ENCODE measurements at places on chromosomes 1 and 21. TPM values are rescaled to one million over a fixed set of nuclear protein-coding genes. Genes with fewer than 3 reads are reported as not detected.
A peak's percentile ranks its signal among the peaks of the same experiment; 100 is the strongest.

The HSPA6 gene
- 1.8 TPM for total RNA-seq

The SLAMF1 gene
- 2.2 TPM for total RNA-seq

The SLC5A9 gene
- 0.73 TPM for total RNA-seq

The RHBG gene
- total RNA-seq = not detected

The RIPPLY3 gene
- not detected for total RNA-seq

The UBE2U gene
- total RNA-seq = not detected

The LCE2B gene
- not detected for total RNA-seq

The ASCL5 gene
- total RNA-seq = not detected

The CHI3L2 gene
- total RNA-seq = 0.76 TPM

The KCNK1 gene
- total RNA-seq = 43.6 TPM

The SH2D5 gene
- total RNA-seq = 0.09 TPM

- DNase-seq = no peak
Observed at GRCh38 chr1:178579095-178579494, 66.2 kb downstream of the TEX35 start.

DNA sequence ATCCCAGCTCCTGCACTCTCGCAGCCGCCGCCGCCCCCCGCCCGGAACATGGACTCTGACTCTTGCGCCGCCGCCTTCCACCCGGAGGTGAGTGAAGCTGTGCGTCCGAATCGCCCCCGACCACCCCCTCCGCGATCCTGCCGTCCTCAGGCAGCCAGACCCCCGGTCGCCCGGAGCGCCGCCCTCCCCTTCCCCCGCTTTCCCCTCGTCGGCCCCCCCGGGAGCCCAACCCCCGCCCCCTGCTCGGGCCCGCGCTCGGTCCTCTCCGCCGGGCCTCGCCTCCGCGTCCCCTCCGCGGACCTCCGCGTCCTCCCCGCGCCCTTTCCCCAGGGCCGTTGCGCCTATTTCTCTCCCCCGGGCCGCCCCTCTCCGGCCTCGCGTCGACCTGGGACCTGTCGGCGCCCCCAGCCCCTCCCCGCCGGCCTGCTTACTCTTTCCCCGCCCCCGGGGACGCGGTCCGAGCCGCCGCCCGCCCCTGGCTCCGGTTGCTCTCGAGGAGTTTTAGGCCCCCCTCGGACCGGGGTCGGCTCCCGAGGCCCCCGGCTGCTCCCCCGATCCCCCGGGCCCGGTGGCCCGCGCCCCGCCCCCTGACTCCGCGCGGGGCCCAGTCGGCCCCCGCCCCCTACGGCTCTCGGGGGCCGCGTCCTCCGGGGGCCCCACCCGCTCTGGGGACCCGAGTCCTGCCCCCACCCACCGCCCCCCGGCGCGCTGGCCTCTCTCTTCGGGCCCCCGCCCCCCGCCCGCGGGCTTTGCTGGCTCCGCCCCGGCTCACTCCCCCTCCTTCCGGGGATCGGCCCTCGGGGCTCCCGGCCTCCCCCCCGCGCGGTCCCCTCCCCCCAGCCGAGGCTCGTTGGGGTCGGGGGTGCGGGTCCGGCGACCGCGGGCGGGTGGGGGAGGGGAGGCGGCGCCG lies 743 bp downstream of the PHF13 start:
- peak; percentile 77 for DNase-seq

DNA sequence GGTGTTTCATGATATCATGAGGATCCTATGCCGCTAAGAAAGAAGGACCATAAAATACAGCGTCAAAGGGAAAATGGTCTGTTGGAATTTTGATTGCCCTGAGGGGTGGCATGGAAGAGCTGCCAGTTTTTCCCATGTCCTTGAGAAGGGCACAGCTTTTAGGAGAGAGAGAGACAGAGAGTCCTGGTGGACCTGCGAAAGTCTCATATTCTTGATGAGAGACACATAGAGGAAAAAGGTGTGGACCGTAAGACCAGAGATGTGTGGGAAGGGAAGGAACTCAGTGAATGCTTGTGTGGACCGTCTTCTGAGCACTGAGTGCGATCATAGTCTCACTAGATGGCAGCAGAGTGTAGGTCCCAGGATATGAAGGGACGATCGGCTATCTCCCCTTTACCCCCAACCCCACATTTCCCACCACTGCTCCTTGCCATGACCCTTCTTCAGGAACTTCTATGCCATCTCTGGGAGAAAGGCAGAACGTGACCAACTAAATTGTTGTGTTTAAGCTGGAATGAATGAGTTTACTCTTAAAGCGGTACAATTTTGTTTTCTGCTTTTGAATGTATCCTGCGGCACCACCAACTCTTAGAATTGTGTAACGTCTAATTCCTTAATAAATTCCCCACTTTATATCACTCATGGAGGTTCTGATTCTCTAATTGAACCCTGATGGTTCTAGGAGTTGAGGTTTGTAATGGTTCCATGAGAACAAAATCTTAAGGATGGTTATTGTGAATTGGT lies 117.7 kb downstream of the CTH start:
- DNase-seq = no peak

DNA sequence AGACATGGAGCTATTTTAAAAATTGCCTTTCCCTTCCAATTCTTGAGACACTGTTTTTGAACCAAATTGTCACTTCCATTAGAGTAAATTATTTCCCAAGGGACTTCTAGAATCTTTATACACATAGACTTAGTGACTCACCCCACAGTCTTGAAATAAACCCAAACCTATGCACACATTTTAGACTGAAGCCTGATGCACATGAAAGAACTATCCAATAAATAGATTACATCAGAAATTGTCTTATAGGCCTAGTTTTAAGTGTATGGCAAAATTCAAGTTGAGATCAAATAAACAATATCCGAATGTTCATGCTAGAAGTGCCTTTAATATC lies 32.2 kb upstream of the ZNF326 start:
- DNase-seq = no peak

DNA sequence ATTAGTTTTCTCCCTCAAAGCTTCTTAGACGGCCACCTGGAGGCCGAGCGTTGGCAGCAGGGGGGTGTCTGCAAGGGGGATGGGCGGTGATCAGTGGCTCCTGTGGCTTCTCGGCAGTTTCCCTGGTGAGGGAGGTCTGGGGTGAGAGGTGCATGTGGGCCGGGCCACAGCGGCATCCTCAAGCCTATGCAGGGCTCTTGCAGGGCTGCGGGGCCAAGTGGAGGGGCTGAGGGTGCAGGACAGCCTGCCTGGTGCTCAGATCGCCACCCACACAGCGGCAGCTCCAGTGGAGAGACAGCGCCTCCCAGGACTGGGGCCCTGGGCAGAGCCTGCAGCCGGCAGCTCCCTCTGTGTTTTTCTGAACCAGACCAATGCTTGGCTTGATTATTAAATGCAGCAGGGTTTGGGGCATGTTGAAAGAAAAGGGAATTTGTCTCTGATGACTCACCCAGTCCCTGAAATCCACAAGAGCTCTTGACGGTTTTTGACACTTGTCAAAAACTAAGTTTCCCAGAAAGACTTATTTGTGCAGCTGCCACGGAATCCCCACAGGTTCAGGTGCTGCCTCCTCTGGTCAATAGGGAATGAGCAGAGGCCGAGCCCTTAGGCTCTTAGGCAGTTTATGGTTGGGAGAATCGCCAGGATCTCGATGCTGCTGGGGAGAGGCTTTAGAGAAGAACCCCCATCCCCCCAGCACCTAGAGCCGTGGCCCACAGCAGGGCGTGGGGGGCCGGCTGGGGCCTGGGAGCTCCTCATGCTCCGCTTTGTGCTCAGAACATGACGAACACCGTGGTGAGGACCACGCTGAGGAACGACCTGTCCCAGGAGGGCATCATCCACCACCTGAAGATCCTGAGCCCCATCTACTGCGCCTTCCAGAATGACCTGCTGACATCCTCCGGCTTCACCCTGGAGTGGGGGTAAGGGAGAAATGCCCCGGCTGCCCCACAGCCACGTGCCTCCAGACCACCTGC lies 54.7 kb downstream of the UMODL1 start:
- DNase-seq = no peak

- no peak for DNase-seq
Observed at GRCh38 chr1:182784556-182785171, 4.9 kb upstream of the NPL start.

DNA sequence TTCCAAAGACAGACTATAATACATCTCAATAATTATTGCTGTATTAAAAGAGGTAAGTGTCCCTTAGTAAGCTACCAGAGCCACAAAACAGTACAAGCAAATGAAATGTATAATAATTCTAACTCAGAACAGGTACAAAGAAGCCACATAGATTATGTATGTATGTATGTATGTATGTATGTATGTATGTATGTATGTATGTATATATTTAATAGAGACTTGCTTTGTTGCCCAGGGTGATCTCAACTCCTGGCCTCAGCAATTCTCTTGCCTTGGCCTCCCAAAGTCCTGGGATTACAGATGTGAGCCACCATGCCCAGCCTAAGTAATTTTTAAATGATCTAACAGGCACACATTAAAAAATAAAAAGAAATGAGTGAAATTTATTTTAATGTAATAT lies 86.9 kb downstream of the EPS15 start:
- no peak for DNase-seq

- DNase-seq = no peak
Observed at GRCh38 chr1:174399211-174399610, 48.6 kb upstream of the GPR52 start.

DNA sequence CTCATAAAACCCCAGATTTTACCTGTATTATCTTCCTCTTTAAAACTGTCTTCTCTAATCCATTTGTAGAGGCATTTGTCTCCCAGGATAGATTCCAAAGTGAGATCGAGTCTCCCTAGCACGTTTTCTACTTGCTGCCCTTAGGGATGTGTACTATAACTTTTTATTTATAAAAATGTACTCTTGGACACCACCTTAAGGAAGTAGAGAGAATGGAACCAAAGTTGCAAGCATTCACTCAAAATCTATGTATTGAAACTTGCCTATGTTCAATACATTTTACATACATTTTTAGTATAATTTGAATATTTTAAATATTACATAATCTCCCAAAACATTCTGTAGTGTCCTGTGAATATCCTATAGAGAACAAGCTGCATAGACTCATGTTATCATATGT lies 842 bp upstream of the SPRR2A start:
- DNase-seq = no peak

DNA sequence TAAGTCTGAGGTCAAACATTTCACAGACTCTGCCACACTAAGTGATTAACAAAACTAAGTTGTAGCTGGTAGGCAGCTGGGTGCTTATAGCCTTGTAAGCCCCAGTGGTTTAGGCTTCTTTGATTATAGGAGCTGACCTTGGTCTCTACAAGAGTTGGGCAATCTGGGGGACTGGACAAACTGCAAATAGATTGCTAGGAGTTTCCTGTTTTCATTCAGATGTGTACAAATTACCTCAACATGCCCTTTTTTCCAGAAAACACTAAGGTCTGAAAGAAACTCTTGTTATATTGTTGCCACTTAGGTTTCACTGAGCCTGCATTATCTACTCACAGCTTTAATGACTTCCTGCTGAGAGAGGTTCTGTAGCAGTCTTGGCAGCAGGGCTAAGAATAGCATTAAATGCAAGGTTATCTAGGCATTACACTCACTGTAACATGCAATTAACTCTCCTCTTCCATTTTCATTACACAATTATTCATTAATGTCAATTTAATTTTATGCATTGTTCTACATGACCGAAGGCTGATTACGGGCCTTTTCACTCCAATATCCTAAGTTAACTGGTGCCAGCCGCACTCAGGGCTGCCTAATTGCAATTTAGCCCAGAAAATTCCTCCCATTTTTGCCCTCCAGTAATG lies 314.0 kb downstream of the LMO4 start:
- no peak for DNase-seq

GRCh38 chr1:6300342-6301048 lies 39.6 kb upstream of the GPR153 start:
- DNase-seq = peak; percentile 59

DNA sequence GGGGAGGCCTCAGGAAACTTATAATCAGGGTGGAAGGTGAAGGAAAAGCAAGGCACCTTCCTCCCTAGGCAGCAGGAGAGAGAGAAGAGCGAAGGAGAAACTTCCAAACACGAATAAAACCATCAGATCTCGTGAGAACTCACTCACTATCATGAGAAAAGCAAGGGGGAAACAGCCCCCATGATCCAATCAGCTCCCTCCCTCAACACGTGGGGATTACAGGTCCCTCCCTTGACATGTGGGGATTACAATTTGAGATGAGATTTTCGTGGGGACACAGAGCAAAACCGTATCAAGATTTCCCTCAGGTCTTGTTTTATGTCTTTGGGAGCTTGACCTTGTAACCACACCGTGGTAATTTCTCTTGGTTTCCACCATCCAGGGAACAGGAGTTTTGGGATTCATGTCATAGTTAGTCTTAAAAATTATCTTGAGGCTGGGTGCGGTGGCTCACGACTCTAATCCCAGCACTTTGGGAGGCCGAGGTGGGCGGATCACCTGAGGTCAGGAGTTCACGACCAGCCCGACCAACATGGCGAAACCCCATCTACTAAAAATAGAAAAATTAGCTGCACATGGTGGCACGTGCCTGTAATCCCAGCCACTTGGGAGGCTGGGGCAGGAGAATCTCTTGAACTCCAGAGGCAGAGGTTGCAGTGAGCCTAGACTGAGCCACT lies 47.2 kb upstream of the NBPF3 start:
- DNase-seq = no peak

- DNase-seq = no peak
Observed at GRCh38 chr1:107359472-107360241, 218.8 kb downstream of the NTNG1 start.

DNA sequence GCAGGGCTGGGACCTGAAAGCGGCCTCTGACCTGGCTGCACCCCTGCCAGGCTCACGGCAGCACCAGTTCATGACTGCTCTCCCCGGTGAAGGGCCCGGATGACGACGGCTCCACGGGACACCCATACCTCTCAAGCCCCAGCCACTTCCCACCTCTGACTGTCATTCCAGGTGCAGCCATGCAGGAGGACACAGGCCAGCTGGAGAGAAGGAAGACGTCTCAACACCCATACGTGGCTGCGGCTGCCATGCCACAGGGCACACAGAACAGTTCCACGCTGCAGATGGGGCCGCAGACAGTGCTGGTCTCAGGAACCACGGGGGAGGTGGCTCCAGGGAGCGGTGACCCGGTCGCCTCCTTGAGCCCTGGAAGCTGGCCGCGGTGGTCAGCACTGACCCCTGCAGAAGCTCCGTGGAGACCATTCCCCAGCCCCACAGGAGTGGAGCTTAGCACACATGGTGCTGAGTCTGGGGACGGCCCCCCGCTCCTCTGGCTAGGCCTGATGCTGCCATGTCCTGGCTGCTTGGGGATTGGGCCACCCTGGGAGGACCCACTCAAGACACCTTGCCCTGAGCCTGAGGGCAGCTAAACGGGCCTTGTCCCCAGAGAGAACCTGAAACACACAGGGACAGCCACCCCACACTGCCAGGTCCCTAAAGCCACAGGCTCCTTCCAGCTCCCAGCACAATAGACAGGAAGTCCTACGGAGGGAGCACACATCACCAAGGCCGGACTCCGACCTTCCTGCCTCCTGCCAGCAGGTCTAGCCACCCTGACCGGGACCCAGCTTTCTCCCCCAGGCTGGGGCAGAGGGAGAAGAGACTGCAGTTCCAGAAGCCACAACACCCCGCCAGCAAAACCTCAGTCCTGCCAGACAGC lies 8.6 kb downstream of the WNT9A start:
- peak; percentile 20 for DNase-seq
